ENCODE measurements at places on chromosomes 3 and 15.
A peak's percentile ranks its signal among the peaks of the same experiment; 100 is the strongest.

GRCh38 chr15:70152070-70152480 is 54.4 kb upstream of the TLE3 start:
- DNase-seq: no peak

- DNase-seq: no peak
Observed at GRCh38 chr3:40653001-40653400, 128.2 kb downstream of the ZNF621 start.

GRCh38 chr3:125072301-125072700 is 16.5 kb upstream of the HEG1 start:
- no peak for DNase-seq

DNA sequence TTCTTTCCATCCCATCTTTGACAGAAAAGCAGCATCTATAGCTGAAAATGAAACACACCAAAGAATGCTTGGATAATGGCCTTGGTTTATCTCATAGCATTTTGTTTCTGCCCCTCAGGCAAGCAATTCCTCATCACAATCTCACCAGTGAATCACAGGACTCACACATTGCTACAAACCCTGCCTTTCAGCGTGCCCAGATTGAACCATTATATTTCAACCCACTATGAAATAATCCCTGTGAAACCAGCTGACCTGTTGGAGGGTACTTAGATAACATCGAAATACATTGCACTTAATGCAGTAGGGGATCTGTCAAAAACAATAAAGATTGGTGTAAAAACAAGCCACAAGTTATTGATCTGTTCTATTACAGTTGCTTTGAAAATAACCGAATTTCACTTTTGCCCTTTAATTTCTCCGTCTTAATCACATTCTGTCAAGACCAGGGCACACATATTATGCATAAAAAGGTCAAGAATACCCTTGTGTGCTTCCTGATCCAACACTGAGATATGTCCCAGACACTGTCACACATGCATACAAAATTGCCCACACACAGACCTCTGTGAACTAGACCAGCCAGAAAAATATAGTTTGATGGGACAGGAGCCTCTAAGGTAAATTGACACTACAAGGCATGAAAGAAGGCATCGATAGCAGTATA is 839.8 kb downstream of the NTRK3 start:
- DNase-seq: no peak

- DNase-seq: no peak
Observed at GRCh38 chr15:95498961-95499360, 831.5 kb upstream of the NR2F2 start.

DNA sequence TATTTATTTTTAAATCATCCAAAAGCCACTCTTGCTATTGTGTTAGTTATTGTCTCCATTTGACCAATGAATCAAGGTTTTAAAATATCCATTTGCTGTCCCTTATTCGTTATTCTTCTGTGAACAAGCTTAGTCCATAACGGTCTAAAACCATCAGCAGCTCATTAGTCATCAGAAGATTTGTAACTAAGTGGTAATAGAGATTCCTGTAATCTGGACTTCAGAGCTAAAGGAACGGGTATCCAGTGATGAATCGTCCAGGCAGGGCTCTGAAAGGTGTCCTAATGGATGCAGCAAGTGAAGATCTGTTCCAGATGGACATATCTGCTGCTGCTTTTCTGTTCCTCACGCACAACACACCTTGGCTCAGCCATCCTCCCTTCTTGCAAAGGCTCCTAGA is 362.7 kb upstream of the CFAP20DC start:
- DNase-seq: no peak

DNA sequence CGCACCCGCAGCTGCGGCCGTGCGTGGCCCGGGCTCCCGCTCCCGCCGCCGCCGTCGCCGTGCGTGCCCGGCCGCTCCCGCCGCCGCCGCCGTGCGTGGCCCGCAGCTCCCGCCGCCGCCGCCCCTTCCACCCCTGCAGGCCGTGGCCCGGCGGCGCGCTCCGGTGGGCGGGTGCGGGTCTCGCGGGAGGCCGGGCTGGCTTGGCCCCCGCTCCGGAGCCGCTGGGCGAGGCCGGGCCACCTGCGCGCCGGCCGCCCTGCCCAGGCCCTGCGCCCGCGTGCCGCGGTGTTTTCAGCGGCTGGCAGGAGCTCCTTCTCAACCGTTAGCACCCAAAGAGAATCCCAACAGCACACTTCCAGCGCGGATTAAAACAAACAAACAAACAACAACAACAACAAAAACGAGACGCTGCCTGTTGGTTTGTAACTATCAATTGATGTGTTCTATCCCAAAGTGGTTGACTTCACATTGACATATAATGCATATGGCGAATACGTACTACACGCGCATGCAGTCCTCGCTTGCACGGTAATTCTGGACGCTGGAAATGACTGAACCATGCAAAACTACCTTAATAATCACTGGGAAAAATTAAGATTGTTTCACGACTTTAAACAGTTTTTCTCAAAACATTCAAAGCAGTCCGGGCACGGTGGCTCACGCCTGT is 113.7 kb upstream of the GOLGA8J start:
- no peak for DNase-seq

DNA sequence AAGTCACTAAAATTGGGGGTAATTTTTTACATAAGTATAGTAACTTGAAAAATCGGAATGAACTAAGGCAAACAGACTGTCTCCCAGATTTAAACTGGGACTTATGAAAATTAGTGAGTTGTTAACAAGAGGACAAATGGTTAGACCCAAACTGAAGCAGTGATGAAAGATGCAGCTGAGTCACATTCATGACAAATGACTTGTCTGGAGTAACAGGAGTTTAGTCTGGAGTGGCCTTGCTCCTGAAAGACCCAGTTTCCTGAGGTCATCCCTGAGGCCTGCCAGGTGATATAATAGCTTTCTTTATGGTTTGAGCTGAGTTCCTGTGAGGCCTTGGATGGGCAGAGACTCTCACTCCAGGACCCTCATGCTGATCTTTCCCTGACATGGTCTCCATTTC is 9.6 kb upstream of the CTDSPL start:
- no peak for DNase-seq

- DNase-seq: no peak
Observed at GRCh38 chr15:55237219-55238130, 40.7 kb upstream of the RSL24D1 start.

DNA sequence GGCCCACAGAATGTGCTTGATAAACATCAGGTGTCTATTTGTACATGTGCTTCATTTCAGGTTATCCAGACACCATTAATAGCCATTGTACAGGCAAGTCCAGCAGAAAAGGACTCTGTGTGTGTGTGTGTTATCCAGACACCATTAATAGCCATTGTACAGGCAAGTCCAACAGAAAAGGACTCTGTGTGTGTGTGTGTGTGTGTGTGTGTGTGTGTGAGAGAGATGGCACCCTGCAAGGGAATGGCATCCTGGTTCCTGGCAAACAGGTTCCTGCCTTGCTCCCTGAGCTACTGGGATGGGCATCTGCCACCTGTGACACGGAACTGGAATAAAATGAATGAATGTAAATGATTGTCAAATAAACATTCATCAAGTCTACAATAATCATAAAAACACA is 11.7 kb downstream of the SUCLG2 start:
- no peak for DNase-seq

GRCh38 chr3:122562923-122563716 is 980 bp downstream of the PARP9 start:
- no peak for DNase-seq

GRCh38 chr15:60975952-60976351 is 253.2 kb downstream of the RORA start:
- DNase-seq: no peak

GRCh38 chr3:142022381-142022780 is 127.0 kb downstream of the TFDP2 start:
- DNase-seq: no peak

DNA sequence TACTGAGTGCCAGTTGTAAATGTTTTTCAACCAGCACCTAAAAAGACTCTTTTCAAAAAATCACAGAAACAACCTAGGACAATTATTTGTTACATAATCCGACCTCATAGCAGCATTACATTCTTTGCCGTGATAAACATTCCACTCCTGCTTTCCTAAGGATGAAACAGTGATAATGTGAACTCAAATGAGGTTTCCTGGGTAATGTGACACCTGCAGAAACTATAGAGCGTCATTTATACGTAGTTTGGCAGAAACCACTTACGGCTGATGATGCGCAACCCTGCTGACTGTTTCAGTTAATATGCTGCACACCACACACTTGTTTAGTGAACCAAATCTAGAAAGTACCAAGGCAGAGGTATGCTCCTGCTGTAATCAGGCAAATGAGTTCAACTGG is 55.8 kb downstream of the SEMA6D start:
- no peak for DNase-seq

GRCh38 chr3:94092086-94092485 is 29.2 kb downstream of the NSUN3 start:
- DNase-seq: no peak

GRCh38 chr15:67150023-67150860 is 84.8 kb downstream of the SMAD3 start:
- DNase-seq: peak; percentile 30

DNA sequence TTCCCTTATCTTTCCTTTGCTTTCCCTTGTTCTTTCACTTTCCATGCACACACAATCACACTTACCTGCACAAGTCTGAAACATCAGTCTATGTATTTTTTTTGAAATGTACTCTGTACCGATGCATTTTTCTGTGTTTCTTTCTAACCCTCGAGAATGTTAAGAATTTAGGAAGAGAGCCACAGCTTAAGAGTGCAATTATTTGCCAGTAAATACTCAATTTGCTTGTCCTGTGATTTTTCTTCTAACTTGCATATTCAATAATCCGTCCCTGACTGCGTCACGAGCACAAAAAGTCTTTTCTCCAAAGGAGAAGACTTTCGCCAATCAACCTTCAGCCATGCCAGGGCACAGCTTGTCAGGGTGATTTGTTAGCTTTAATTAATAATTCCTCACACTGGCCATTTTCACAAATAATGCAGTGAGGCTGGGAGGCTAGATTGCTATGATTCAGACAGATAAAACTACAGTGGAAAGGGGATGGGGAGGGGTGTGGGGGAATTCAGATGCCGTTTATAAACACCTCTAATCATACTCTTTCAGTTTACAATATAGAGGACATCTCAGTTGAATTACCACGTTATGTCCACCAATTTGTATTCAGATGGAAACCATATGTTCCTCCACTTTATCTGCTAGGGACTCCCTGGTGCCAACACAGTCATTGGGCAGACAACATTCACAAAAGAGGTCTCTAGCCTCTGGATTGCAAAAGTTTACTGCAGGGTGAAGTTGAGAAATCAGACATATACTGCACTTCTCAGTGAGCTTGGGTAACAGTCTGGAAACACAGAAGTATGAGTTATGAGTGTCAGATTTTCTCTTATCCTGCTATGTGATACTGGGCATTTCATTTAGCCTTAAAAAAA is 388.0 kb downstream of the ZBTB20 start:
- no peak for DNase-seq

- no peak for DNase-seq
Observed at GRCh38 chr3:49912881-49913281, 9.2 kb upstream of the MST1R start.

DNA sequence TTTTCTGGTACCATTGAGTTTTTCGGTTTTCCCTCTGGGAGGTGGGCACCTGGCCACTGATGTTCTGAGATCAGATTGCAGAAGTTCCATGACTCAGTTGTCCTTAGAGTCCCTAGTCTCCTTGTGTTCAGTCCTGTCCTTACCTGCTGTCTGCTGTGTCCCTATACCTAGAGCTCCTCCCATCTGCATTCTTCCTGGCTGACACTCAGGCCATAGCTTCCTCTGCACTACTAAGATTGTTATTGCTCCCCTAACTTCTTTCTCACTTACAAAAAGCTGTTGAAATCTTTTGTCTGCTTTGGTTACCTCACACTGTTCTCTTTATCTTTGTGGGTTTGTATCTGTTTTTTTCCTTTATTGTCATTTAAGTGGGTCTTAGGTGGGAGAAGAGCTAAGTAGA is 13.2 kb downstream of the USP3 start:
- DNase-seq: no peak

- DNase-seq: no peak
Observed at GRCh38 chr3:49658711-49659110, 15.4 kb upstream of the APEH start.

- DNase-seq: no peak
Observed at GRCh38 chr3:157100096-157100477, 59.9 kb downstream of the CCNL1 start.

DNA sequence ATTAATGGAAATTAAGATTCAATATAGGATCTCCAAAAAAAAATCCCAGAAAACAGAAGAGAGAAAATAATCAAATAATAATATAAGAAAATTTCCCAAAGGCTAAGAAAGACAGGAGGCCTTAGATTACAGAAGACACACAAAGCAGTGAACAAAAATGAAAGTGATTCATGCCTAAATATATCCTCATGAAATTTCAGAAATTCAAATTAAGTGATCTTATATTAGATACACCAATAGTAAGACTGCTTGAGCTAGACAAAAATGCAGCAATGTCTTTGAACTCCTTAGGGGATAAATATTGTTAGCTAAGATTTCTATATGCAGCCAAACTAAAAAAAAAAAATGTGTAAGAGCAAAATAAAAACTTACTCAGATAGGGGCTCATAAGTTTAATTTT is 44.6 kb upstream of the ARPP21 start:
- DNase-seq: no peak

- DNase-seq: no peak
Observed at GRCh38 chr3:185131602-185132256, 21.1 kb downstream of the C3orf70 start.

DNA sequence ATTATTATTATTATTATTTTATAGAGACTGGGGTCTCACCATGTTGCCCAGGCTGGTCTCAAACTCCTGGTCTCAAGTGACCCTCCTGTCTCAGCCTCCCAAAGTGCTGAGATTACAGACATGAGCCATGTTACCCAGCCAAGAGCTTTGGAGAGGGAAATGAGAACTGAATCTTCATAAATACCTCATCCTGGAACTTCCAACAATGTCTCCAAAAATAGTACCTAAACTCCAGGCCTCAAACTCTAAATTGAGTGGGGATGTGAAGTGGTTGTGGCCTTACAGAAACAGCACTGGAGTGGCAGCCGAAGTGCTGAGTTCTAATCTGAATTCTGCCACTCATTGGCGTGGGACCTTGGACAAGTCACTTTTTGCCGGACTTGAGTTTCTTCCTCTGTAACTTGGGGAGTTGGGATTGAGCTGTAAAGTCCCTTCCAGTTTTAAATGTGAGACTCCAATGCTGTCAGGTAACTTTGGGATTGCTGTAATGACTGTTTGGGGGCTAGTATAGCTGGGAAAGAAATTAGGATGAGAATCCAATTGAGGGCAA is 10.0 kb upstream of the SRP14 start:
- DNase-seq: no peak

GRCh38 chr3:193885832-193886231 is 250.1 kb upstream of the HES1 start:
- DNase-seq: no peak

GRCh38 chr3:39170461-39170860 is 17.1 kb upstream of the CSRNP1 start:
- no peak for DNase-seq

- no peak for DNase-seq
Observed at GRCh38 chr3:79329154-79329553, 438.6 kb downstream of the ROBO1 start.

GRCh38 chr3:53328746-53329145 is 18.6 kb downstream of the DCP1A start:
- no peak for DNase-seq

Measured in activated CD4-positive, alpha-beta T cell treated with anti-CD3 and anti-CD28 coated beads, Interleukin-2, amount 50 U/mL, for 4 hours (primary cell).